ENCODE measurements at places on chromosomes 3 and 15. TPM values are rescaled to one million over a fixed set of nuclear protein-coding genes. Genes with fewer than 3 reads are reported as not detected.

The VILL gene
- total RNA-seq = 5.1 TPM

The CLDN16 gene
- total RNA-seq = not detected

- peak; percentile 83 for DNase-seq
Observed at GRCh38 chr3:64188810-64189560, 36.3 kb downstream of the PRICKLE2 start.

The PTX3 gene
- total RNA-seq = 5.5 TPM

- DNase-seq = peak; percentile 92
Observed at GRCh38 chr3:40505599-40506462, at the start of gene ZNF620. TSS of gene ZNF620 (plus strand) at chr3:40506039. CDS start at chr3:40506353, 314 bp downstream.

The RPP25 gene
- total RNA-seq = 4.2 TPM

The ANO10 gene
- total RNA-seq = 23.4 TPM

The VWA5B2 gene
- total RNA-seq = 0.33 TPM

- no peak for DNase-seq
Observed at GRCh38 chr15:30830961-30831360, 72.8 kb upstream of the FAN1 start.

The MNS1 gene
- 0.52 TPM for total RNA-seq

The PSTPIP1 gene
- total RNA-seq = 7.7 TPM

GRCh38 chr3:80035021-80035420 lies 267.2 kb upstream of the ROBO1 start:
- no peak for DNase-seq

DNA sequence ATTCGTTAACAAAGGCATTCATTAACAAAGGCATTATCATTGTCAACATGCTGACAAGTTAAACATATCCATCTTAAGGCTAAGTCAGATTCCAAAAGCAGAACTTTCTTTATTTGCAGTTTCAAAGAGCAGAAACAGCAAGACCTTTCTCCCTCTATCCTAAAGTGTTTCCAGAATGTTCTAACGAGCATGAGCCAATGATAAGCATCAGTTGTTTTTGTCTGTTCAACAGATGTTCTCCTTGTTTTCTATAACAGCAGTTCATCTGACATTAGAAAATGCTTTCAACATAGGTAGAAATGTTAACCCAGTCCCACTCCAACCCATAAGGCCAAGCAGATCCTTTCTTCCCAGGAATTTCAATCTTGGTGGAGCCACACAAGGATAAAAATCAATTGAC lies 77.6 kb upstream of the POMGNT2 start:
- no peak for DNase-seq
